ENCODE measurements at places on chromosomes 13 and 19.

DNA sequence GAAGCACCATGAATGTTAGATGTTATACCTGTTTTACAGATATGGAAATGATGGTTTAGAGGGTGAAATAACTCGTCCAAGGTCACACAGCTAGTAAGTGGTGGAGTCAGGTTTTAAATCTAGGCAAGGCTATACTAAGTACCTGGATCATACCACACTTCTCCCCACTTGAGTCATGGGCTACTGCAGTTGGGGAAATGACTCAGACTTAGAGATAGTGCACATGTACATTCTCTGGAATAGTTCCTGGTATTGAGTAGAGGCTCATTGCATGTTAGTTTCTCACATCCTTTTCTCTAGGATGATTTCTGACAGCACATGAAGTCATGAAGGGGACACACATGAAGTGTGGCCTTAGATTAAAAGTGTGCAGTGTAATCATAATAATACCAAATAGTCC, 76.2 kb upstream of the TNFSF11 start:
- DNase-seq: no peak
- no peaks in the 10 kb centered on the region for H3K4me1 ChIP-seq
- no peak overlapping the region for H3K27ac ChIP-seq
- H3K27me3 ChIP-seq: no peaks in the 10 kb centered on the region
- H3K36me3 ChIP-seq: no peaks in the 10 kb centered on the region

- no peak overlapping the region for H3K27ac ChIP-seq
- no peaks in the 10 kb centered on the region for H3K27me3 ChIP-seq
- no peaks in the 10 kb centered on the region for H3K4me1 ChIP-seq
Observed at GRCh38 chr13:45732916-45733315, 30.8 kb downstream of the CBY2 start.

DNA sequence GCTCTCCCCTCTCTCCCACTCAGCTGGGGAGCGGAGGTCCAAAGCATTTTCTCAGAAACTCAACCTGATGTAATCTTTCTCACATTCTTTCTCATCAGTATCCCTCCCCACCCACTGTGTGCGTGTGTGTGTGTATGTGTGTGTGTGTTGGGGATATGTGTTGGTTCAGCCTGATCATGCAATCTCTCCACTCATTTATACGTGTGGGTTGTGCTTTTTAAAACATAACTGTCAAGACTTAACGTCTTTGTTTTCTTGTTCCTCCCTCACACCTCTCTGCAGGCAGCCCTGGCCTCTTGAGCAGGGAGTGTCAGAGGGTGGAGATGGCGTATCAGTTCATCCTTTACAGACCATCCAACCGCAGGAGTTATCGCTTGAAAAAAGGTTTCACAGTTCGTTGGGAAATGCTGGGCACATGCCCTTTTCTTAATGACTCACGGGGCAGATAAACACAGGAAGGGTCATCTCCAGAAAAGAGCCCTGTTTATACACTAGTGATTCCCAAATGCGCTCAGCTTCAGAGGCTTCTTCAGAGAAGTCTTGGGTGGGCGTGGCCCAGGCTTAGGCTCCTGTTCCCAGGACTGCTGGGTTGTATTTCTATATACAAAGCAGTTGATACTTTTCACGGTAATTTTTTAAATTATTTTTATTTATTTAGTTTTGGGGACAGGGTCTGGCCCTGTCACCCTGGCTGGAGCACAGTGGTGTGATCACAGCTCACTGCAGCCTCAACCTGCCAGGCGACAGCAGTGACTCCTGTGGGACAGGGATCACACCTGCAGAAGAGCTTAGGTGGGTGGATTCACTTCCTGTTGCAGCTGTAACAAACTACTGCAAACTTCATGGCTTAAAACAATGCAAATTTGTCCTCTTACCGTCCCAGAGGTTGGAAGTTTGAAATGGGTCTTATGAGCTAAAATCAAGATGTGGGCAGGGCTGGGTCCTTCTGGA, 60.3 kb downstream of the CCDC70 start:
- no peak for DNase-seq
- H3K27ac ChIP-seq: no peak overlapping the region
- H3K36me3 ChIP-seq: peaks cover 3% of the 10 kb centered on the region
- no peak overlapping the region for H3K4me3 ChIP-seq

DNA sequence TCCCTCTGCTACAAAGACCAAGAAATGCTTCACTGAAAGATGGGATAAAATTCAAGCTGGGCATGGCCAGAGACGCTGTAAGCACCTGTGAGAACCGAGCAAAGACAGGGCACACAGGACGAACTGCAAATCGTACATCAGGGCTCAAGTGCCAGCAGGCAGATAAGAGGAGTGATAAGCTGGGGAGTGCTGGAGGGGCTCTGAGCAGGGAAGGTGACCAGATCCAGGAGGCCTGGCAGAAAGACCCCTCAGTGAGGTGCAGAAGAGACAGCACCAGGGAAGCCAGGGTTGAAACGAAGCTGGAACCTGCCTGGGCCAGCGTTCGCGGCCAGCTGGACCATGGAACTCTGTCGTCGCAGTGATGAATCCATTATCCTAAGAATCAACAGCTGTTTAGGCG, 10.2 kb downstream of the RAB20 start:
- H3K4me1 ChIP-seq: peaks cover 18% of the 10 kb centered on the region
- no peak overlapping the region for H3K4me3 ChIP-seq
- no peaks in the 10 kb centered on the region for H3K36me3 ChIP-seq

- peaks cover 13% of the 10 kb centered on the region for H3K27me3 ChIP-seq
- H3K4me1 ChIP-seq: no peaks in the 10 kb centered on the region
- DNase-seq: no peak
- no peak overlapping the region for H3K4me3 ChIP-seq
- H3K36me3 ChIP-seq: no peaks in the 10 kb centered on the region
Observed at GRCh38 chr19:51781999-51782398, 13.0 kb upstream of the FPR3 start.

GRCh38 chr13:58712191-58712590, 1080.6 kb downstream of the PCDH17 start:
- no peak for DNase-seq
- H3K27me3 ChIP-seq: no peaks in the 10 kb centered on the region
- H3K4me1 ChIP-seq: no peaks in the 10 kb centered on the region

DNA sequence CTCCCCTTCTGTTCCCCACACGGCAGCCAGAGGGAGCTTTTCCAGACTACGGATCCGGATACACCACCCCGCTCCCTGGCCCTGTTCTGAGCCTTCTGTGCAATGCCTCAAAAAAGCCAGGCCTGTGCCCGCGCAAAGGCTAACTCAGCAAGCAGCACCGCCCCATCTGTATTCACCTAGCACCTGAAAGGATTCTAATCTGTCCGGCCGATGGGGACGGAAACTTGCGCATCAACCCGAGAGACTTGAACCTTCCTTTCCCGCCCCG, 589 bp downstream of the ZBTB45 start:
- H3K4me3 ChIP-seq: peak overlapping the region; percentile 65
- peaks cover 16% of the 10 kb centered on the region for H3K36me3 ChIP-seq
- peaks cover 18% of the 10 kb centered on the region for H3K4me1 ChIP-seq

DNA sequence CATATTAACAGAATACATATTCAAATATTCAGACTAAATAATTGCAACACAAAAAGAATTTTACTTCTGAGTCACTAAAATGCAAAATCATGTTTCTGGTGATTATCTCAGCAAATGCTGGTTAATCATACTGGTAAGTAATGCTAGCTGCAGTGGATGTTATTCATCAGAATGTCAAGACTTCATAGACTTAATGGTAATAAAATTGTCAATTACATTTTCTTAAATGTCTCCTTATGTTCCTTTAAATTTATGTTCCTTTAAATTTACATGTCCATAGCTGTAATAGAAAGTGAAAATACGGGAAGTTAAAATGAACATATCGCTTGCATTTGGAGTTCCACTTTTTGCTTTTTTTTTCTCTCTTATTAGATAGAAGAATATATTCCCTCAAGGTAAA, 853.0 kb downstream of the SLITRK6 start:
- no peak overlapping the region for H3K27ac ChIP-seq
- no peak for DNase-seq
- no peaks in the 10 kb centered on the region for H3K4me1 ChIP-seq
- no peaks in the 10 kb centered on the region for H3K27me3 ChIP-seq
- no peak overlapping the region for H3K4me3 ChIP-seq
